H9 (cell line): ENCODE measurements at places on chromosomes 12 and 14. TPM values are rescaled to one million over a fixed set of nuclear protein-coding genes. Genes with fewer than 3 reads are reported as not detected.
A peak's percentile ranks its signal among the peaks of the same experiment; 100 is the strongest.

Gene EML5
- 0.61 and 0.81 TPM in 2 replicates for total RNA-seq

Gene DUSP16
- total RNA-seq, result 62.5 and 64.0 TPM in 2 replicates

Gene KIF5A
- total RNA-seq, result 17.7 and 18.5 TPM in 2 replicates

Gene L3HYPDH
- 13.5 and 15.7 TPM in 2 replicates for total RNA-seq

Gene PRB2
- not detected in 2 replicates for total RNA-seq

Gene NR4A1
- total RNA-seq, result 25.8 and 27.3 TPM in 2 replicates

Gene EXOC3L4
- 0.39 and 0.42 TPM in 2 replicates for total RNA-seq

- no peak for DNase-seq
Measured at GRCh38 chr12:28164644-28165275, 25.5 kb upstream of the CCDC91 start.

DNA sequence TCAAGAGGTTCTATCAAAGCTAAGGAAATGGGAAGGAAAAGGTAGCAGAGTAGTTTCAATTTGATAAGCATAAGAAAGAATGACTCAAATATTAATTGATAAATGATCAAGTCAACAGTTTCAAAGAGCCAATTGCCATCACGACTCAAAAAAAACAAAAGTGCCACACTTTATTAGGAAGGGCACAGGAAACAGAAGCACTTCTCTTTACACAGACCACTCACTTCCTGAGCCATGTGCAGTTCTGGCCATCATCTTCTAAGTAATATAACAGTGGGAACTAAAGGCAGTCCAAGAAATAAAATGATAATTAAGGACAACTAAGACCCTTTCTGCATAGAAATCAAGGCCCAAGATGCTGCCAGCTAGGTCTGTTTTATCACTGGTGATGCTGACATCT is 13.2 kb downstream of the TM7SF3 start:
- DNase-seq, result no peak

DNA sequence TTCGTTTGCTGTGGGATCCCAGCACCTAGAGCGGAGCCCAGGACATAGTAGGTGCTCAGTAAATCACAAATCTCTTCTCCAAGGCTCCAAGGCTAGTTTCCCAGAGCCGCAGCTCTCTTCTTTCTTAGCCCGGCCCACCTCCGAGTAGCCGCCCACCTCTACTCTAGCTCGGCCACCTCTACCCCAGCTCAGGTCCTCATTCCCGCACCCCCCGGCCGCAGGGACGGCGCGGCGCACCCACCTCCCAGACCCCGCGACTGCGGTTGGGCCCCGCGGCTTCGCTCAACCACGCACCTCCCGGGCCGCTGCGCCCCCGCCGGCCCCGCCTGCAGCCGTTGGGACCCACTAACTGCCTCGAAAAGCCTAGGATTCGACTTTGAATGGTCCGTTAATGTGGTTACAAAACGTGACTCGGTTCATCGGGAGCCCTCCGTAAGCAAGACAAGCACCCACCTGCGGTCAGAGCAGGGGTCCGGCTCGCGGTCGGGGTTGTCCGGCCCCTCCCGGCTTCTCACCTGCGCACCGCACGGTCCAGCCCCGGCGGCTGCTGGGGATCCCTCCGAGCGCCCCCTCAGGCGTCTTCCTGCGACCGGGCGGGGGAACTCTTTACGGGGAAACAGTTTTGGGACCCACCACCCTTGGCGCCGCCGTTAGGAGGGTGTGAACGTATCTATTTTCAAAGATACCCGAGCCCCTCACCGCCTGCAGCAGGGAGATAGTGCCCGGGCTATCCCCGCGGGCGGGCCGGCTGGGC is at the start of gene SLC2A14:
TSS of gene SLC2A14 (minus strand) at position 350 of the 754 bp plus-strand sequence. CDS start 3,035 bp downstream, outside the sequence.
- DNase-seq, result peak; percentile 51

- no peak for DNase-seq
Measured at GRCh38 chr12:126998031-126998430, 1268.9 kb upstream of the TMEM132C start.

GRCh38 chr12:102023343-102023930 is 38.4 kb downstream of the WASHC3 start:
- no peak for DNase-seq

GRCh38 chr12:991350-992333 is 619 bp downstream of the ERC1 start:
- DNase-seq, result peak; percentile 87

DNA sequence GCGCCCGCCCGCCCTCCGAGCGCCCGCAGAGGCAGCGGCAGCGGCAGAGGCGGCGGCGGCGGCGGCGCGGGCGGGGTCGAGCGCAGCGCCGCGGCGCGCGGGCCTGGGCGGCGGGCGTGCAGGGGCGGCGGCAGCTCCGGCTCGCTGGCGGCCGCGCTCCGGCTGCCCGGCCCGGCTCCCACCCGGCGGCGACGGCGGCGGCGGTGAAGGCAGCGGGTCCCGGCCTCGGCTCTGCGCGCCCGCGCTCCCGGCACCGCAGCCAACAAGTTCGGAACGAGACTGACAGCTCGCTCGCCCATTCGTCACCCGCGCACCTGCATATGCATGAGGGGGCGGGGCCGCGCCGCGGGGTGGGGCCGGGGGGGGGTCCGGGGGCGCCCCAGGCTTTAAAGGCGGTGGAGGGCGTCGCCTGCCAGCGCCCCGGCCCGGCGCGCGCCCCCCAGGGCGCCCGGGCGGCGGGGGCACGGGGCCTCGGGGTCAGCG is at the start of gene JAG2:
TSS of gene JAG2 (minus strand) at position 281 of the 483 bp plus-strand sequence. CDS start 356 bp downstream, outside the sequence.
- peak; percentile 73 for DNase-seq

DNA sequence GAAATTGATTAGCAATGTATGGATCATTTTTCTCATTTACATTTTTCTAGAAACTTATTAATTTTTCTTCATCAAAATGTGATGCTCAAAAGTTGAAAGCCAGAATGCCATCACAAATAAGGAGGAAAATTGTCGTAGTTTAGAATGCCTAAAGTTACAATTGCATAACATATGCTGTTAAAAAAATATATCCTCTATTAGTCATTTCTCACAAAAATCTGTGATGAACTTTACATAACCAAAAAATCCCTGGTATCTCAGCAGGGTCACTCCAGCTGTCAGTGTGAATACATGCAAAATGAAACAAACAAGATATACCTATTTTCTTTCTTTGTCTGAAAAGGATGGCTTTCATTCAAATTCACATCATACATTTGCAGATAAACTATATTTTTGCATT is 358.9 kb downstream of the PAWR start:
- DNase-seq, result no peak

GRCh38 chr12:103468837-103469236 is 26.9 kb downstream of the C12orf42 start:
- peak; percentile 69 for DNase-seq

DNA sequence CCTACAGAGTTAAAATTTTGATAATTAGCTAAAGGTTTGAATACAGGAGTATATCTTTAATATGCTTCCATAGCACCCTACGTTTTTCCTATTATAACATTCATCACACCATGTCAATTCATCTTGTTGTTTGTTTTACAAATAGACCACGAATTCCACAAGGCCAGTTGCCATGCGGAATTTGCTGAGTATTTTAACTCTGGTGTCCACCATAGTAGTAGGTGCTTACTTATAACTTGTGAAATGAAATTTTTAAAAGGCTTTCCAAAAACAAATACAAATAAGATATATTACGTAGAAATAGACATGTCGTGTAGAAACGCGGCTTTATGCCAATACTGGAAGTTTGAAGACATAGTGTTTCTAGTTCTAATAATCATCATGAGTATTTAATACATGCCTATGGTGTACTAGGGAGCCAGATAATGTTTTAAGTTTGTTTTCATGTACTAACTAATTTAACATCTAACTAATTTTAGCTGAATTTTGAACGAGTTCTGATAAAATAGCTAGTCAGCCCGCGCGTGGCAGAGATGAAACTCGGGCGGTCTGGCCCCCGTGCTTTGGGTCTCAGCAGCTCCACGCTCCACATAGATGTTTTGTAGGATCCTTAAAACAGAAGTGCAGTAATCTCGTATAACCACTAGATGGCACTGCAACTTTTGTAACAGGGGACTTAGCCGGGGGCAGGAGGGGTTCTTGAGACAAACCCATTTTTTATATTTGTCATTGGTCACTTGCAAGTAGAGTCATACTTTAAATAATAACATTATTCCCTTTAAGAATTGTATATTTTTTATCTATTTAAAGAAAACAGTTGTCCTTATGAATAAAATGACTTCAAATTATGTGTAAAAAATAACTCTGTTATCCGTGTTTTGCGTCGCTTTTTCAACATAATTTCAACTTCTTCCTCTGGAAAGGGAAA is 10.2 kb downstream of the CD69 start:
- DNase-seq, result peak; percentile 57

DNA sequence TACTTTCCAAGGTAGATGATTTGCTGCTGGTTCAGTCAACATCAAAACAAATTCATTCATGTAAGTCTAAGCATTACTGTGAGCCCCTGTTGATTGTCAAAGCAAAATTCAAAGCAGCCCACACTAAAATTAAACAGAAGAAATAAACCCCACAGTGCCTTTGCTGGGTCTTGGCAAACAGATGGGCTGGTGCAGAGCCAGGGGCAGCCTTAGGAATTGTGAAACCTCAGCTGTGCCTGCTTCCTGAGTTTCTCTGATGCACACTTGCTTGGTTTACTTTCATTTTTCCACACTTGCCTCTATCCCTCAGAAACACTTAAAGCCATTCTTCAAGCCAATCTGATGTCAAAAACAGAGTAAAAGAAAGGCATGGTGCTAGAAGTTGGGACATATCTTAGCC is 6.6 kb upstream of the PLEKHG7 start:
- no peak for DNase-seq

- DNase-seq, result peak; percentile 96
Measured at GRCh38 chr14:33950320-33951182, at the start of gene EGLN3. Gene EGLN3 (minus strand): TSS chr14:33951074. CDS start chr14:33950752, 322 bp downstream.

- no peak for DNase-seq
Measured at GRCh38 chr12:130680451-130680990, 35.6 kb downstream of the RIMBP2 start.

DNA sequence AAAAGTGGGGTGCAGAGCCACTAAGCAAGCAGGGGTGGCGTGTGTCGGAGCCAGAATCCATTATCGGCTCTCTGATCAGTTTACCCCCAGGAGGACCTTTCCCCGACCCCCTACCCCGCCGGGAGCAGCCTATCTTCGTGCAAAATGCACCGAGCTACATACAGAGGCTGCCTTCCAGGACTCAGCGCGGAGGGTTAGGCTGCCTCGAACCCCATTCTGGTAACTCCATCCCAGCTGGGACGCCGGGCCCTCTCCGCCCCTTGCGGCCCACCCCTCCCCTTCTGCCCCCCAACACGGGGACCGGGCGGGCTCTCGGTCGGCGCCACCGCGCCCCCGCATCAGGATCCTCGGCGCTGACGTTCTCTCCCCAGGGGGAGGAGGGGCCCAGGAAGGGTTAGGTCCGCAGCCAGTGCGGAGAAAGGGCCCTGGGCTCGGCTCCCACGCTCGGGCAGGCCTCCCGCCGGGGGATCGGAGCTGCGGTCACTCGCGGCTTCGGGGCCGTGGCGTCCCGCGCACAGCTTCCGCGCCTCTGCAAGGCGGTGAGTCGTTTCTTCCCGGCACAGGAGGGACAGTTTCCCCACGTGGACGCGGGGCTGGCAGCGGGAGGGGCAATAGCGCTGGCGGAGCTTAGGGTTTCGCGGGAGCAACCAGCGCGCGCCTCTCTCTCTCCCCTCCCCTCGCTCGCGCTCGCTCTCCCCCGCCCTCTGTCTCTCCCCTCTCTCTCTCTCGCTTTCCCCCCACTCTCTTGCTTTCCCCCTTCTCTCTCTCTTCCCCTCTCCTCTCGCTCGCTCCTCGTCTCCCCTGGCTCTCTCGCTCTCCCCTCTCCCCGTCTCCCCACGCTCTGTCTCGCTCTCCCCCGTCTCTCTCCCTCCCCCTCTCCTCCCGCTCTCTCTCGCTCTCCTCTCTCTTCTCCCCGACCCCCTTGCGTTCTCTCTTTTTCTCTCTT is 12.5 kb upstream of the MAP3K9 start:
- peak; percentile 60 for DNase-seq

DNA sequence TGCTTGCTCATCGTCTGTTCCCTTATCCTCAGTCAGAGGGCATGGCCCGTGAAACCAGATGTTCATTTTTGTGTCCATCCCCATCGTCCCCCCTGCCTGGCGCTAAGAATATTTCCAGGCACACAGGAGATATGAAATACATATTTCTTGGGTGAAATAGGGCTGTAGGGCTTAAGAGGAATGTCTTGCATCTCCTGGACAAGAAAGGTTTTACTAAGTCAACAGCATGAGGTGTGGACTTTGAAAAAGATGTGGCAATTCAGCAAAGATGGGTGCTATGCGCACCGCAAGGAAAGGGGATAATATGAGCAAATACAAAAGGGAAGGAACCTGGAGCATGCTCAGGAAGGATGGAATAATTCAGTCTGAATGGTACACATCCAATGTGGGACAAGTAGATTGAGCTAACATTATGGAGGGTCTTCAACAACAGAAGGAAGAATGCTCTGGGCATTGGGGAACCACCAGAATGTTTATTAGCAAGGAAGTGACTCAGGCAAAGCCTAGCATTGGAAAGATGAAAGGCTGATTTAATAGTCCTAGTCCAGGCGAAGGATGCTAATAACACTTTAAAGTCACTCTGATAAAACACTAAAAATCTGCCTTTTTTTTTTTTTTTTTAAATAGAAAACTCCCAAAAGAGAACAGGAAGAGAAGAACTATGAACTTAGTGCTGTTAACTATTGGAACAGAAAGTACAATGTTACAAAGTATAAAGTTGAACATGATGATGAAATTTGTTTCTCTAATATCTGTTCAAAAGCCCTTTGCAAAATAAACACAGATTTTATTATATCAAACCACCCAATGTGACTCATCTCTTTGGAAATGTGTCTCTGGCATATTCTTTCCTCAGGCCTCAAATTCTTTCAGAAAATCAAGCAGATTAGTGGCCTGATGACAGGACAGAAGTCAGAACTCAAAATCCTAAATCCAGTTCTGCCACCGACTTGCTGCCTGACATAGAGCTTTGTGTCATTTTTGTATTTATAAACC is 449.5 kb downstream of the BCAT1 start:
- no peak for DNase-seq

- DNase-seq, result no peak
Measured at GRCh38 chr12:42871816-42872215, 282.3 kb upstream of the PRICKLE1 start.

GRCh38 chr12:27970401-27971120 is 2.0 kb downstream of the PTHLH start:
- DNase-seq, result peak; percentile 57

DNA sequence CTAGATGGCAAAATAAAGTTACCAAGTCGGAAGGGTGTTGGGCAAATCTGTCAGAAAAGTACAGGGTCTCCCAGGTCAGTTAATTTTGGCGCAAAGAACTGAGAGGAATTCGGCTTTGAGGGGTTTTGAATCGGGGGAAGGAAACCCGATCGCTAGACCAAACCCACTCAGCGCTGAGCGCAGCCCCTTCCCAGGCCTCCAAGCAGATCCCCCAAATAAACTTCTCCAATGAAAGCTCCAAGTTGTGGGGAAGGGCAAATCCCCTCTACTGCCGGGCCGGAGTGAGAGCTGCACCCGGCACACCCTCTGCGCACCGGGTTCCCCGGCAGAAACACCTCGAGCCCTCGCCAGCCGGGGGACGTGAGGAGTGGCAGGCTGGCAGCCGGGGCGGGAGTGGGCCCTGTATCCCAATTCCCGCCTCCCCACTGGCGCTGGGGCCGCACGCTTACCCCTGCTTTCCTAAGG is 441 bp downstream of the E2F7 start:
- DNase-seq, result no peak

GRCh38 chr14:101729382-101729781 is 32.1 kb upstream of the PPP2R5C start:
- DNase-seq, result no peak
